ENCODE measurements at places on chromosomes 7 and 10. TPM values are rescaled to one million over a fixed set of nuclear protein-coding genes. Genes with fewer than 3 reads are reported as not detected.

DNA sequence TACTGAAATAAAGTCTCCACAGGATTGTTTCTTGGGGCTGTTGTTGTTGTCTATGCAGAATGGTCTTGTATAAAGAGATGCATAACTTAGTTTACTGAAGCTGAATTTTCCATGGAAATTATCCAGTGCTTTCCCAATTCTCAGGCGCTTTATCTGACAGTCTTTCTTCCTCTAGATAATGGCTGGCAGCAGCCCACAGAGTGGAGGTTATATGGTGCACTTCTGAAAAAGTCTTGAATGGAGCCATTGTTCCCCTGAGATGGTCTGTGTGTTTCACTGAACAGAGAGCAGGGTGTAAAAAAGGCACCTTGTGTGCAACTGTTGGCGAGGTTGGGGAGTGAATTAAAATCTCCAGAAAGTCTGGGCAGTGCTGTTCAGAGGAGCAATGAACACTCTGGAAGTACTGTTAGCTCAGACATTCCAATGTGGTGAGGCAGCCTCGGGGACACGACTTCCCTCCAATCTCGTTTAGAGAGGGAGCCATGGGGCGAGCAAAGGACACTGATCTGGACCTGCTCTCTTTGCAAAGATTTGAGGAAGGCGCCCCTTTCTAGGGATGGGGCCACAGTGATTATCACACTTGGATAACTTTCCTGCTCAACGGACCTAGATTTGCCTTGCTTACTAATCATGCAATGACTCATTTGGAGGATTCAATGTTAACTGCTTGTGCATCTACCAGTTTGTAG lies 2.0 kb upstream of the PLCE1 start:
- H3K36me3 ChIP-seq = no peaks in the 10 kb centered on the region
- peak overlapping the region; percentile 61 for H3K27ac ChIP-seq
- peak overlapping the region; percentile 16 for H3K4me3 ChIP-seq
- peaks cover 26% of the 10 kb centered on the region for H3K4me1 ChIP-seq
- DNase-seq = peak; percentile 66
- H3K27me3 ChIP-seq = no peaks in the 10 kb centered on the region

DNA sequence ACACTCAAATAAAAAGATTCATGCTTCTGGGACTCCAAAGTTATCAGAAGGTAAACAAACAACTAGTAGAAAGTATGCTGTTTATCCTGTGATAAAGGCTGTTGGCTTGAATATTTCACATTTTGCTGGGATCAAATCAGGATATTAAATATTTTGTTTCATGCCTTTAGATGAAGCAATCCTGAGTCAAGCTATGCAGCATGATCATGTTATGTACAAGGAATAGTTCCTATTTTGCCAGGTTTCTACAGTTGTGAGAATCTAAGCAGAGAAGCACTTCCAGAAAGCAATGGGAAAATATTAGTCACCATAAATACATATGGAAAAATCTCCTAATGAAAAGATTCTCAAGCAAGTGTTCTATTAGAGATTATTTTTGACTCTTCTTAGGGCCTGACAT lies 262.8 kb upstream of the PCDH15 start:
- no peak overlapping the region for H3K4me3 ChIP-seq
- no peaks in the 10 kb centered on the region for H3K36me3 ChIP-seq
- no peaks in the 10 kb centered on the region for H3K4me1 ChIP-seq
- no peak for DNase-seq
- no peaks in the 10 kb centered on the region for H3K27me3 ChIP-seq

The KIF5B gene
- total RNA-seq = 97.4 TPM

The VGF gene
- total RNA-seq = not detected

GRCh38 chr10:59064080-59064692 lies 112.3 kb upstream of the PHYHIPL start:
- DNase-seq = no peak
- H3K4me1 ChIP-seq = no peaks in the 10 kb centered on the region
- no peaks in the 10 kb centered on the region for H3K27me3 ChIP-seq
- no peaks in the 10 kb centered on the region for H3K36me3 ChIP-seq
- no peak overlapping the region for H3K4me3 ChIP-seq

- no peak overlapping the region for H3K27ac ChIP-seq
- H3K27me3 ChIP-seq = no peaks in the 10 kb centered on the region
- no peak for DNase-seq
These were observed 9.4 kb upstream of the KNDC1 start for GRCh38 chr10:133150656-133151055.
